ENCODE measurements at places on chromosomes 2 and 18.

DNA sequence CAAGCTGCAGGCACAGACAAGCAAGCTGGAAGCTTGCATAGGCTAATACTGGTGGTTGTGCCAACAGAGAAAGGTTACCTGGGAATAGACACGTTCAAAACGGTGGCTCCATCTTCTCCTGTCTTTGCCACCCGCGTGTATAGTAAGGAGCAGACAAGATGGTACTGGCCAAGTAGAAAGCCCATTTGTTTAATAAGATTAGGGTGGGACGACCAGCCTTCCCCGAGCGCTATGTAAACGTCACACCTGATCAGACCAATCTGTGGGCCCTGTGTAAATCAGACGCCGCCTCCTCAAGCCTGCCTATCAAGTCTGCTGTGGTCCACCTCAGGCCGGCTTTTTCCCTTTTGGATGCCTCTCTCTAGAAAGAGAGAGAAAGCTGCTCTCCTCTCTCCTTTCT is 189.2 kb downstream of the LAMA1 start:
- no peak for DNase-seq

DNA sequence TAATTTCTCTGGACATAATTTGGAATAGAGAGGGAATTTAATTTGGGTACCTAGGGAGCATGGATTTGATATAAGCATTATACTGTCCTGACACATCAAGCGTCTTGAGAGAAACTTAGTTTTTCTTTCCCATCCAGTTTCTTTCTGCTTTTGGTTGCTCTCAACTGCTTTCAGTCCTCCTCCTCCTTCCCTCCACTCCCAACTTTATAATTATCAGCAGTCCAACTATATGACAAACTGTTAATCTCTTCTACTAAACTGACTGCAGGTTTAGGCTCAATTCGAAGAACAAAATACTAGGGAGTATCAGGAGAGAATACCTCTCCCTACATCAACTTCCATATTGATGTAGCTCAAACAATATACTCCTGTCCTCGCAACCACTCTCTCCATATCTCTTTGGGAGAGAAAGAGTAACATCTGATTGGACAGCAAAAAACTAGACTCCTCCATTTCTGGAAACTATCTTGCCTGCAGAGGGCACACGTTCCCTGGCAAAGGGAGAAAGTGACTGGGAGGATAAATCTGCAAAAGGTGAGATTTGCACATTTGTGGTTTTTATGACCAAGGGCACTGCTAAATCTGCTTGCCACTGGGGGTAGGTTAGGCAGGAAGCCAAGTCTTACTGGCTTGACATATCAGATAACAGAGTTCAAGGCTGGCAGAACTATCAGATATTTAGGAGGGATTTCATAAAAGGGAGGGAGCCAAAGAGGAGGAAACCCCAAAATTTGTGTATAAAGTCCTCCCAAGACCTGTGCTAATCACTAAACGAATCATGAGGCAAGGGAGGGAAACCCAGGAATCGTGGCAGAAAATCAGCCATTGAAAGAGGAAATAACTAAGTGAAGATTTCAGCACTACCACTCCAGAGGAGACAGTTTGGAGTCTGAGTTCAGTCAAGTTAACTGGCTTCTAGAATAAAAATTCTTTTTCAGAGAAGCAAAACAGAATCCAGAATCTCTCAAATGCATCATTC is 40.0 kb downstream of the ICA1L start:
- peak; percentile 6 for DNase-seq

GRCh38 chr18:30705943-30706342 is 336.6 kb downstream of the DSC3 start:
- no peak for DNase-seq

DNA sequence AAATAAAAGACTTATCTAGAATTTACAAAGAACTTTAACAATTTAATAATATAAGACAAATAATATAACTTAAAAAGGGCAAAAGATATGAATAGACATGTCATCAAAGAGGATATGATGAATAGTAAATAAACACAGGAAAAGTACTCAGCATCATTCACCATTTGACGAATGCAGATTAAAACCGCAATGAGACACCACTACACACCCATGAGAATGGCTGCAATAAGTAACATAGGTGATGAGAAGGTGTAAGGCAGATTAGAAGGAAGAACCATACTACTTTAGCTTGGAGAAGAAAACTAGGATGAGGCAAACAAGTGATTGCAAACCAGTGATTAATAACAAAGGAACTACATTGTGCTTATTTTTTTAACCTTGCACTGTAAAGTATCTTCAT is 152.0 kb downstream of the CYRIA start:
- no peak for DNase-seq

GRCh38 chr2:2804528-2804927 is 473.5 kb upstream of the MYT1L start:
- no peak for DNase-seq

- no peak for DNase-seq
These were observed 124.3 kb upstream of the DNAJC10 start for GRCh38 chr2:182591774-182592173.

DNA sequence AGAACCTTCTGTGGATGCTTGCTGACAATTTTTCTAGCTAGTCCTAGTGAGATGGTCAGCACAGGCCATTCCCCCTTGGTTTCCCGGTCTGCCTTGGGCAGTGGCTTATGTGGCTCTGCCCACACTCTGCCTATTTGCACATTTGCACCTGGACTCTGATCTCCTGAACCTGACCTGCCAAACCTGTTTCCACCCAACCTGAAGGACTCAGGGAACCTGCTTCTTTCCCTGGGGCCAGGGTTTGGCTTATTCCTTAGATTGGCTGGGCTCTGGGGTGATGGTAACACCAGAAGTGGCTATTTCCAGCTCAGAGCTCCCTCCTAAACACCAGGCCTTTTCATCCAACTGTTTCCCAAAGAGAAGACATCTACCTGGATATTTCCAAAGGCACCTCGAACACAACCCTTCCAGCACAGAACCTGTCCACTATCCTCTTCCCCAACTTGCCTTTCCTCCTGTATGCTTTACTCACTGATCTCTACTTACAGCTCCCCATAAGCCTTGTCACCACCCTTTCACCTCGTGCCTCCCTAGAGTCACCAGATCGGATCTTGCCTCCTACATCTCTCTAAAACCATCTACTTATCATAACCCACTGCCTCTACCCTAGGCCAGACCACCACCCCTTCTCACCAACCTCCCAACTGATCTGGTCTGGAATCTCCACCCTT is 5.8 kb upstream of the MTA3 start:
- DNase-seq = no peak

GRCh38 chr2:222479859-222480258 is 55.5 kb downstream of the SGPP2 start:
- no peak for DNase-seq

- DNase-seq = no peak
These were observed 5.8 kb upstream of the ITGAV start for GRCh38 chr2:186584053-186584452.

DNA sequence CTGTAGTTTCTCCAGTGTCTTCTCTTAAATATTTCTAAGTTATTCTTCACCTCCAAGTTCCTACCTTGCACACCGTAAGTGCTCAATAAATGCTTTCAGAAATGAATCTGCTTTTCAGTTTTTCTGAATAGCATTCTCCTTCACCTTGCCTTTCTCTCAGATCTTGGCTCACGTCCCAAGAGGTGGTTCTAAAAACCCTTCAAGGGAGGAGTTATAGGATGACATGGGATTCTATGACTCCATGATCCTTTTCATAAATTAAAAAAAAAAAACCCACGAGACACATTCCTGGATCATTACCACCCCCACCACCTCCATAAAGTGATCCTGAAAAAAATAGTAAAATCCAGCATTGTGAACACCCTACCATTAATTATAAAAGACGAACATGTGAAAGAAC is 11.7 kb downstream of the KCTD1 start:
- no peak for DNase-seq

- no peak for DNase-seq
These were observed 29.4 kb downstream of the THADA start for GRCh38 chr2:43566461-43566729.

DNA sequence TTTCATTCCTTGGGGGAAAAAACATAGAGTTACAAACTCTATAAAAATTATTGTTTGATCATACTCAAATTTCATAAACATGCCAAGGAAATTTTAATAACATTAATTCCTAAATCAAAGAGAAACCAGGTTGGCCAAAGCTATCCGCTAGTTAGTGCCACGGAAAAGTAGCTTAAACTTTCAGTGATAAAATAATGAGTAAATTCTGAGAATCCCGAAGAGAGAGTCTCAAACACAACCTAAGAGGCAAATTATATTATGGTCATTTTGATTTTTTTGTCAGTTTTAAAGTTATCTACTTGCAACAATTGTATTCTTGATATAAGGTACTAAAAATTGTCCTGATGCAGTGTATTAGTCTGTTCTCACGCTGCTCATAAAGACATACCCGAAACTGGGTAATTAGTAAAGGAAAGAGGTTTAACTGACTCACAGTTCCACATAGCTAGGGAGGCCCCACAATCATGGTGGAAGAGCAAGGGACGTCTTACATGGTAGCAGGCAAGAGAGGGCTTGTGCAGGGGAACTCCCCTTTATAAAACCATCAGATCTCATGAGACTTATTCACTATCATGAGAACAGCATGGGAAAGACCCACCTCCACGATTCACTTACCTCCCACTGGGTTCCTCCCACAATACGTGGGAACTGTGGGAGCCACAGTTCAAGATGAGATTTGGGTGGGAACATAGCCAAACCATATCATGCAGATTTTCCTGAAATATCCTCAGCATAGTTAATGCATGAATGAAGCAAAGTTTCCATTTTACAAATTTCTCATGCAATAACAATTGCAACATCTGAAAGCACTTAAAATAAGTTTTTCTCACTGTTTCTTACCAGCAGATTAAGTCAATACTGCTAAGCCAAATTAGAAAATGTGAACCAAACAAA is 205.9 kb upstream of the STK17B start:
- DNase-seq = no peak

- no peak for DNase-seq
These were observed 26.6 kb downstream of the SERTAD2 start for GRCh38 chr2:64626963-64627760.

DNA sequence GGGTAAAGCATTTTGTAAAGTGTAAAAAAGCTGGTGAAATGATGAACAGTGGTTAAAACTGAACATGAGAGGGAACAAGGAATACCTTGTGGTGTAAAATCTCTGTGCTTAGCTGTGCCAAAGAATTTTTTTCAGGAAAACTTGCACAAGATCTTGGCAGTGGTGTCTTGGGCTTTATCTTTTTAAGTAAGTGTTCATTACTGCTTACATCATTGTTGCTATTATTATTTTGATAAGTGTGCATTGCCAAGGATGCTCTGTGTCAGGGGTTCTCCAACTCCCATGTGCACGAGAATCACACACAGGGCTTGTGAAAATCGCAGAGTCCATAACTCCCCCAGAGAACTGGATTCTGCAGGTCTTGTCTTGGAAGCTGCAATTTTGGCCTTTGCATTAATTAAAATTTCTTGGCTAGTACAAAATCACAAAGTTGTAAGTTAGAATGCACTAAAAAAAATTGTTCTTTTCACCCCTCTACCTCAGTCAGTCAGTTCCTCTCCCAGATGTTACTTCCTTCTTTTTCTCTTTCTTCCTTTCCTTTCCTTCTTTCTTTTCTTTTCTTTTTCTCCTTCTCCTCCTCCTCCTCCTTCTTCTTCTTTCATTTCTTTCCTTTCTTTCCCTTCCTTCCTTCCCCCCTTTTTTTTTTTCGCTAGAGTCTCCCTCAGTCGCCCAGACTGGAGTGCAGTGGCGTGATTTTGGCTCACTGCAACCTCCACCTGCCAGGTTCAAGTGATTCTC is 37.8 kb downstream of the GATA6 start:
- no peak for DNase-seq

DNA sequence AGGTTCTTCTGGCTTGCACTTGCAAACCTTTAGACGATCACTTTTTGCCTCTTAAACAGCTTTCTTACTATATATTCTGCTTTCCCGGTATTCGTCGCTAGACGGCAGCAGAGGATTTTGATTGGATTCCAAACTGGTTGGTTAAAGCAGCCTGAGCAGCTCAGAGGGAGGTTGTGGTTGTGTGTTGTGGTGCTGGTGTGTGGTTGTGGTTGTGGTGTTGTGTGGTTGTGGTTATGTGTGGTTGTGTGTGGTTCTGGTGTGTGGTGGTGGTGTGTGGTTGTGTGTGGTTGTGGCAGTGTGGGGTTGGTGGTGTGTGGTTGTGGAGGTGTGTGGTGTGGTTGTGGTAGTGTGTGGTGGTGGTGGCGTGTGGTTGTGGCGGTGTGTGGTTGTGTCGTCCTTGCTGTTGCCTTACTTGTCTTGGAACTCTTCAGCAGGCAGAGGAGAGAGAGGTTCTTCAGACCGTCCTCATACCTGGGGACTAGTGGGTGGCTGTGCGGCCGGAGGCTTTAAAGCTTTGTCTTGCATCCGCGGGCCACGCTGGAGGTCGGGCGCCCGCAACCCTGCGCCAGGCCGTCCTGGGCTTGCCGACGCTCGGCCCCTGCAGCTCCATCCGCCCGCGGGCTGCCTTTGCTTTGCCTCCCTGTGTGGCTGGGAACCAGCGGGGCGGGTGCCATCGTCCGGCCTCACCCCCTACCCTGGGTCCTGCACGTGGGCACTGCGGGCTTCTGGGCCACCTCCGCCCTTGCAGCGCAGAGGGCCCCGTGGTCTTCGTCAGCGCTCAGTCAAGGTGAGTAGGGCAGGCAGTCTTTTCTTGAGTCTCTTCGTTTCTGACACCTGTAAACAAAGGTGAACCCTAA is 190.8 kb downstream of the ARHGAP28 start:
- no peak for DNase-seq

DNA sequence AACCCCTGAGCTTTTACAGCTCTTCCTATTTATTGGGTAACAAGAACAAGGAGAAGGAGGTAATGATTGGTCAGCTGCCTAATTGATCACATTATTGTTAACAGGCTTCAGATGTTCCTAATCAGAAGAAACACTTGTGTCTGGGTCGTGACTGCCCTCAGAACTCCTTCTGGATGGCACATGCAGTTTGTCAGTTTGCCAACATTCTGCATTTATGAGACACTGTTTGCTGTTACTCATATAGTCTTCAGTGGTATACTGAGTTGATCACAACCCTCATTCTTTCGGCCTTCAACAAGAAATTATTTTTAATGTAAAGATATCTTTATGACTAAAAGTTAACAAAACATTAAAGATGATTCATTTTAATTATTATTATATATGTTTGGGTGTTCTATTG is 95.7 kb upstream of the DOCK10 start:
- no peak for DNase-seq

DNA sequence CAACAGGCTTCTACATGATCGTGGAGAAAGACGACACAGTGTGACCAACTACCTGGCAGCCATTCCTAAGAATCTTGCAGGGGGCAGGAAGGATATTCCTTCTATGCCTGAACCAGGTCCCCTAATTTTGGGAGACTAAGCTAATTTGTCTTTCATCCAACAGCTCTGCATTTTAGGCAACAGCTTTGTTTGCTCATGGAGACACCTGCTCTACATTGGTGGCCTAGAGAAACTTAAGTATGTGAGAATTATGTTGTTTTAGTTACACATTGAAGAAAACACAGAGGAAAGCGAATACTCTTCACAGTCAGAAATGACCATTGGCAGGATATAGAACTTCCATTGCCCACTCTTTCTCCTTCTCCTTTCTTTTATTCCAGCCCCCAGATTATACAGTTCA is 75.2 kb downstream of the ASXL3 start:
- no peak for DNase-seq

- DNase-seq = no peak
These were observed 23.7 kb downstream of the TOGARAM2 start for GRCh38 chr2:29004755-29005154.
